ENCODE measurements at places on chromosomes 12 and 14.

- DNase-seq: no peak
Observed at GRCh38 chr12:106956048-106956578, 406 bp downstream of the TMEM263 start.

- no peak for DNase-seq
Observed at GRCh38 chr14:99768381-99768780, 24.8 kb upstream of the EML1 start.

GRCh38 chr14:101006008-101006407 lies 102.5 kb upstream of the RTL1 start:
- no peak for DNase-seq

DNA sequence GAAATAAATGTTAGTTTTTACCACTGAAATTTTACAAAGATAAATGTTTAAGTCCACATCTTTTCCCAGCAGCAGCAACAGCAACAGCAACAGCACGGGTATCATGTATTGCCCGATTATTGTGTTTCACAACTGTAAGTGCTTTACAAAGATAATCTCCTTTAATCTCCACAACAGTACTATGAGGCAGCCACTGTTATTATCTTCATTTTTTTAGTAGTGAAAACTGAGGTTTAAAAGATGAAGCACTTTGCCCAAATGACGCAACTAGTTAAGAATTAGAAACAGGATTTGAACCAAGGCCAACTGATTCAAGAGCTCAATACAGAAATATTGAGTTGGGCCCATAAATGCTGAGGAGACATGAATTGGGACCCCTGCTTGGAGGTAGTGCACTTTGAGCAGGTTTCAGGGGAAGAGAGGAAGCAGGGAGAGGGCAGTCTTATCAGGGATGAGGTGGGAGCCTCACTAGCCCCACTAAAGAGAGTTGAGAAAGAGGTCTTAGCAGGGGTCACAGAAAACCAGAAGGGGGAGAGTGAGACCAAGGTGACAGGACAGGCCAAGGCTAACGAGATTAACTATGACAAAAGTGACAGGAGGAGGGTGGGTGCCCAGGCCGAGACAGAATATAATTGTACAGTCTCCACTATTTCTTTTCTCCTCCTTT lies 15.3 kb downstream of the KRT2 start:
- DNase-seq: no peak

DNA sequence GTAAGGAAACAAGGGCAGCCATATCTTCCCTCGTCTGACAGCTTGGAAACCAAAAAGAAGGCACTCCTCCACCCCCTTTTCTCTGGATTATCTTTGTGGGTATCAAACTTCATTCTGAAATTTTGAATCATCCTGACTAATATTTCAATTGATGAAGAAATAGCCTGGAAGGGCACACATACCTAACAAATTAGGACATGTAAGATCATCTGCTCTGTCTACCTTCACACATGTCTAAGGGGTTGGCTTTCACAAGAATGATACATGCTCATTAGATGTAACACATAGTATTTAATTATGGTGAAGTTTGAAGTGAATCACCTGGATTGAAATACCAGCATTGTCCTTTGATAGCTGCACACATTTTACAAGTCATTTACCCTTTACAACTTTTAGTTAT lies 348.1 kb upstream of the RPL10L start:
- DNase-seq: peak; percentile 49

GRCh38 chr12:39332661-39333175 lies 110.2 kb downstream of the KIF21A start:
- DNase-seq: no peak

- no peak for DNase-seq
Observed at GRCh38 chr12:46490635-46491034, 118.1 kb upstream of the SLC38A2 start.

- no peak for DNase-seq
Observed at GRCh38 chr14:57420986-57421385, 30.6 kb downstream of the NAA30 start.

DNA sequence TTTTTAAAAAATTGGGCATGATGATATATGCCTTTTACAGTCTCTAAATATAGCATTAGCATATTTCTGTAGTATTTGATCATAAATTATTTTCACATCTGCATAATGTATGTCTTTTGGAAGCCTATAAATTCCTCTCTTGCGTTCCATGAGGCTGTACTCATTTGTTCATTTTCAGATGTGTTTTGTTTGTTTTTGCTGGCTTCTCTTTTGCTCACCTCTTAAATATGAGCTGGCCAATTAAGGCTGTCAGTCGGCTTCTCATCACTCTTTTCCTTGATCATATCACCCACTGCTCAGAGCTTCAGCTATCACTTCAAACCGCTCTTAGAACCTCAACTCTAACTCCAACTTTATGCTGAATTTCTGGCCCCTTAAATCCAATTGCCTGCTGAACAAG lies 6.6 kb downstream of the TMEM263 start:
- DNase-seq: no peak

DNA sequence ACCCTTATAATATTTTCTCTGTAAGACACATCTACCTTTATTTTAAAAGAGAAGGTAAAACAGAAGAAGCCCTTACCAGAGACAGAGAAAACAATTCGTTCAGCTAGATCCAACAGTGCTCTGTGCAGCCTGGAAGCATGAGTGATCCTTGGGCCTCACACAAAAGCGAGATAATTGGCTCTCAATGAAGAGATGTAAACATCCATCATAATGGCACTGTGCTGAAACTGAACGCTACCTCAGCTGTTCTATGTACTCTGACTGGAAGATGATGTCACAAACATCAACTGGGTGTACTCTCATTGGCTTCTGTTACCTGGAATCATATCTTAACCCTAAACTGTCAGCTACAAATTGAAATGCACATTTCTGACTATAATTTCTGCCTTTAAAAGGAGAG lies at the start of gene MGAT4C:
Gene MGAT4C (minus strand): TSS at position 229 of the 400 bp plus-strand sequence.
- DNase-seq: no peak

GRCh38 chr12:100249941-100250340 lies 16.9 kb downstream of the DEPDC4 start:
- DNase-seq: no peak

GRCh38 chr12:120257041-120257821 lies 8.3 kb downstream of the PXN start:
- peak; percentile 86 for DNase-seq

- no peak for DNase-seq
Observed at GRCh38 chr12:8093291-8093690, 11.2 kb downstream of the NECAP1 start.

- DNase-seq: peak; percentile 95
Observed at GRCh38 chr12:12819752-12820311, 6.7 kb downstream of the DDX47 start.

GRCh38 chr14:69048456-69048855 lies 69.4 kb upstream of the ACTN1 start:
- no peak for DNase-seq

DNA sequence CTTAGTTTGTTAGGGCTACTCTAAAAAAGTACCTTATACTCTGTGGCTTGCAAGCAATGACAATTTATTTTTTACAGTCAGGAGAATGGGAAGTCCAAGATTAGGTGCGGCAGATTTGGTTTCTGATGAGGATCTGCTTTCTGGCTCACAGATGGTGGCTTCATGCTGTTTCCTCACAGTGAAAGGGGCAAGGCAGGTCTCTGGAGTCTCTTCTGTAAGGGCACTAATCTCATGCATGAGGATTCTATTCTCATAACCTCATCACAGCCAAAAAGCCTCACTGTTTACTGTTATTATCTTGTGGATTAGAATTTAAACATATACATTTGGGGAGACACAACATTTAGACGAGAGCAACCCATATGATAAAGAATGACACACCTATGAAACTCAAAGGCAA lies 1957.4 kb upstream of the SEL1L start:
- DNase-seq: no peak

DNA sequence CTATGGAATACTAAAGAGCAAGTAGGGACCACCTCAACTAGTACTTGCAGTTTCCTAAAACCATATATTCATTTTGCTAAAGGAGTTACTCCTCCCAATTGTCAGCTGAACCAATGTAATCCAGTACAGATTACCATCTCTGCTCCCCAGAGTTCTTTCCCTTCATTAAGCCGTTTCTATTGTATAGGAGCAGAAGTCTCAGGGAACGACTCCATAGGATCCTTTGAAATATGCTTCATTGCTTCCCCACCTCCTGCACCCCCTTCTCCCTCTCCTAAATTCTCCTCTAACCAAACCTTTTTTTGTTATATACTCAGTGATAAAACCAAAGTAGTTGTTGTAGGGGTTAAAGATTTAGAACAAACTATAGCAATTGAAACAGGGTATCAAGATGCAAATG lies 30.7 kb upstream of the LALBA start:
- DNase-seq: no peak

- DNase-seq: peak; percentile 97
Observed at GRCh38 chr14:89425931-89426330, 8.9 kb upstream of the FOXN3 start.

GRCh38 chr12:64229240-64229639 lies 7.1 kb upstream of the KICS2 start:
- no peak for DNase-seq

DNA sequence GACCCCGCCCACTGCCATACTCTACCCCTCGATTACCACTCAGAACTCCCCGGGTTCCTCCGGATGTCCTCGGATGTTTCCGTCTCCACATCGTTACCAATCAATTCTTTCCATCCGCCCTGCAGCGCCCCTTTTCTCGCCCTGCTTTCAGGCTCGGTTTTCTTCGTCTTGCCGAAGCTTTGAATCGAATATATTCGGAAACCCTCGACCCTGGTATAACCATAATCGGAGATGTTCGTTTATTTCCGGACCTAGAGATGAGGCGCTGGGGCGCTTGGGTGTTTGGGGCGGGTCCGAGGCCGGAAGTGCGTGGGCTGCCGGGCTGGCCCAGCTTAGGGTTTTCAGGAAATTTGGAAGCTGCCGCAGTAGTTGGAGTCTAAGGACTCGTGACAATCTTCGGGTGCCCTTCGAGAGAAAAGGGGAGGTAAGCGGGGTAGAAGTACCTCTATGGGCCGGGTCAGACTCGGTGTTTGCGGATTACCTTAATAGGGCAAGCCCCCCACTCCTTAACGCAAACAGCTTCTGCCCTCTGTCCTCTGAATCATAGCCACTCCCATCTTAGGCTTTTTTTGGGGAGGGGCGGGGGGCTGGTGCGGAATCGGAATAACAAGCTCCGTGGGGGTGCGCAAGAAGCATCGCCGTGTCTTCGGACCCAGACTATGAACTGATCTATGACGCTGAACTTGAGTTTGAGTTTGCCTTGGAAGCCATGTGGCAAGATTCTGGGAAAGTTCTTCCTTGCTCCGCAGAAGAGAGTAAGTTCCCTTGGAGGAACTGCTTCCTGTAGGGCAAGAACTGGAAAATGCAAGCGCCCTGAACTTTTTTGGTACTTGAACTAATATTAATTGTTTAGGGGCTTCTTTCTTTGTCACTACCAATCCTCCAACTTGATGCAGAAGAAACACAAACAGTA lies at the start of gene C14orf119:
Gene C14orf119 (plus strand): TSS at position 310 of the 913 bp plus-strand sequence. CDS start 2,154 bp downstream, outside the sequence.
- peak; percentile 99 for DNase-seq

GRCh38 chr14:51619561-51619960 lies 32.1 kb upstream of the FRMD6 start:
- no peak for DNase-seq

GRCh38 chr12:52535574-52535973 lies 15.4 kb upstream of the KRT5 start:
- DNase-seq: no peak

DNA sequence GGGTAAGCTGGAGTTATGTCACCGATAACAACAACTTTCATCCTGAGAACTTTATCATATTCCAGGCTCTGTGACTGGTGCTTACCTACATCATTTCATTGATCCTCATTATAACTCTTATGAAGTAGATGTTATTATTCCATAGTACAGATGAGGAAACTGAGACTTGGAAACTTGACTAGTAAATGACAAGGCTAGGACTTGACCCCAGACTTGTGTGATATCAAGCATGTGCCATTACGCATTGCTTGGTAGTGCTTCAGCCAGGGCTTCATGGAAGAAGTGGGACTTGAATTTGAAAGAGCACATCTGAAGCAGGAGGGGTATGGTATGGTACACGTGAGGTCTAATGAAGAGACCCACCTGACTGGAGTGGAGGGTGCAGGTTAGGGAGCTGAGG lies 11.9 kb downstream of the AVIL start:
- DNase-seq: no peak

DNA sequence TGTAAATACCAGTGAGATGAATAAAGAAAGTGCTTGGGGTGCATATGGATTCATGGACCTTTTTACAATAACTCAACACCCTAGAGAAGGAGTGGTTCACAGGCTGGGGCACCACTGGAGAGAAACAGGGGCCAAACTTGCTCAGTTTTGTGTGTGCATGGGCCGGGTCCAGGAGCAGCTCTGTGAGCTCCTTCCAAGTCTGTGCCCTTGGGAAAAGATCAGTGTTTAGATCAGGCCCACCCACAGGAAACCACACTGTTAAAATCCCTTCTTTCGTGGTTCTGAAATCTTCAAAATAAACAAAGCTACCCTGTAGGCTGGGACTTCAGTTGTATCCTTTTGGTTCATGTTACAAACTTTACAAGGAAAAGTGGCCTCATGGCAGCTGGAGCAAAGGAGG lies 156.1 kb upstream of the TMEM260 start:
- no peak for DNase-seq

- DNase-seq: no peak
Observed at GRCh38 chr14:66206554-66206953, 279.6 kb upstream of the CCDC196 start.

DNA sequence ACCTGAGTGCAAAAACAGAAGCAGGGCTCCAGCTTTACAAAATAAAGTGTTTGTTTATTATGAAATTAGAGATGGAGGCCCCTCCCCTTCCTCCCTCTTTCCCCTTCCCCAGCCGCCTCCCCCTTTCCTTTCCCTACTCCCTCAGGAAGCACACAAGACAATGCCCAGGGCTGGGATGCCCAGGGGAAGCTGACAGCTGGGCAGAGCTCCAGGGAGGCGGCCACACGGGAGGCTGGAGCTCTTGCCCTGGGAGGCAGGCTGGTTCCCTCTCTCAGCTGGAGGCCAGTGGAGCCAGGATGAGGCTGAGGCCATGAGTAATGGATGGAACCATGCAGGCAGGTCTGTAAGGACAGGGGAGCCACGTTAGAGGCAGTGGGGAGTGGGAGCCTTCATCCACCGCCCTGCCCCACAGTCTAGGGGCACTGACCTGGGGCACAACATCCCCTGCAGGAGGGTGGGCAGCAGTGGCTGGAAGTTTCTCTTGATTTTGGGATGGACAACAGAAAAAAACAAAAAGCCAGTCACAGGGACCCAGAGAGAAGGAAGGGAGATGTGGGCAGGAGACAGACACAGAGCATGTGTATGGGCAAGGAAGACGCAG lies 5.1 kb downstream of the PSMB11 start:
- DNase-seq: no peak

DNA sequence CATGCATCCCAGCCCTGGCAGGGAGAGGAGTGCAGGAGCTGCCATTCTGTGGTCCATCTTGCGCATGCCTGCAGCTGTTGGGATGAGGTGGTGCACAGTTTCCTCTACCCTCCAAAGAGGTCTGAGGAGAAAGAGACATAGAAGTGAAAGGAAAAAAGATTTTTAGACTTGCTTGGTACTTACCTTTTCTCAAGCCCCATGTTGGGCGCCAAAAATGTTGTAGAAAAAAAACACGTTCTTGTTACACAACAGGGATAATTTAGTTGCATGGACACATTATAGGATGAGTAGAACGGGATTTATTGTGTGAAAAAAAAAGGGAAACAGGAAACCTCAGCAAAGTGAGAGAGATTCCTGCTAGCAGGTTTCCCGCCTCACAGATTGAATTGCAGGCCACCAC lies 244.4 kb upstream of the GARIN2 start:
- DNase-seq: no peak

GRCh38 chr12:70351076-70351475 lies 15.0 kb upstream of the KCNMB4 start:
- no peak for DNase-seq

GRCh38 chr12:102808412-102808811 lies 108.6 kb downstream of the PAH start:
- DNase-seq: no peak

GRCh38 chr12:47249719-47250357 lies 170.1 kb upstream of the AMIGO2 start:
- DNase-seq: no peak

All from HS-5 (cell line).